Cortex of kidney (tissue), 1 donor: ENCODE measurements at places on chromosomes 3 and 15.

- no peak for DNase-seq
Observed at GRCh38 chr3:55296030-55296429, 191.1 kb downstream of the WNT5A start.

DNA sequence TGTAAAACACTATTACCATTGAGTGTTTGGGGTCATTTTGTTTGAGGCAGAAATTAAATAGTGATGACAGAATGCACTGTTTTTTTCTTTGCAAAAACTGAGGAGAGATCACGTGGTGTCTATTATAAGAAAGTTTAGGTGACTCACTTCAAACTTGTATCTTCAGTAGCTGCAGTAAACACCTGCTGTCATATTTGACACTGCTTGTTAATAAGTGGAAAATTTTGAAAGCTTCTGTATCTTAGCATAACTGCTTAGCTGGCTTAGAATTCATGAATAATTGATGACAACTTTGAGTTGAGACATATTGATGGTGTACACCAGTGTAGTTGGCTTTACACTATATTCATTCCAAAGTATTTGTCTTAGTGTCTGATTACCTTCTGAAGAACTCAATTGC is 29.7 kb upstream of the MDFIC2 start:
- DNase-seq: no peak

DNA sequence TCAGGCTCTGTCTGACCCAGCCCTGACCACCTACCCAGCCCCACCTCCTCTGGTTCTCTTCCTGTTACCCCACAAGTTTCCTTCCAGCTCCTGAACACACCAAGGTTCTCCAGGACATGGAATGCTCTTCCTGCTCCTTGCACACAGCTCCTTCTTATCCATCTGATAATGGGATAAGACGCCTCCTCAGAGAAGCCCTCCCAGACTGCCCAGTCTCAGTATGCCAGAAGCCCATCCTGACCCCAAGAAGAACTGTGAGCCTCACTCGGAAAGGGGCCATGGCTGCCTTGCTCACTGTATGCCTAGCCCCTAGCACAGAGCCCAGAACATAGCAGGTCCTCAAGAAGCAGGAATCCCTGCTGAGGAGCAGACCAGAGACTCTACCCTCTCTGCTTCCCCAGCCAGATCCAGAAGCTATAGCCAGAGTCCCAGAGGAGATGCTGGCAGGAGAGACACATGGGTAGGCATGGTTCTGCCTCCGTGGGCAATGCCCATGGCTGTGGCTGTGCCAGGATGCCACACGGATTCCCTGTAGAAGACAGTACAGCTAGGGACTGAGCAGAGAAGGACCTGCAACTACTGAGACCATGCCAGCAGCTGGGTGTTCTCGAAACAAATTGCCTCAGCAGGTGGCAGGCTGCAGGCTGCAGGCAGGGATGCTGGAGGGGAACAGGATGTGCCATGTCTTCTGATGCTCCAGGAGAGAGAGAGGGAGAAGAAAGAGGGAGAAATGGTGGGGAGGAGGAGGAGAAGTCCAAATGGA is 74.0 kb upstream of the LINGO1 start:
- no peak for DNase-seq

DNA sequence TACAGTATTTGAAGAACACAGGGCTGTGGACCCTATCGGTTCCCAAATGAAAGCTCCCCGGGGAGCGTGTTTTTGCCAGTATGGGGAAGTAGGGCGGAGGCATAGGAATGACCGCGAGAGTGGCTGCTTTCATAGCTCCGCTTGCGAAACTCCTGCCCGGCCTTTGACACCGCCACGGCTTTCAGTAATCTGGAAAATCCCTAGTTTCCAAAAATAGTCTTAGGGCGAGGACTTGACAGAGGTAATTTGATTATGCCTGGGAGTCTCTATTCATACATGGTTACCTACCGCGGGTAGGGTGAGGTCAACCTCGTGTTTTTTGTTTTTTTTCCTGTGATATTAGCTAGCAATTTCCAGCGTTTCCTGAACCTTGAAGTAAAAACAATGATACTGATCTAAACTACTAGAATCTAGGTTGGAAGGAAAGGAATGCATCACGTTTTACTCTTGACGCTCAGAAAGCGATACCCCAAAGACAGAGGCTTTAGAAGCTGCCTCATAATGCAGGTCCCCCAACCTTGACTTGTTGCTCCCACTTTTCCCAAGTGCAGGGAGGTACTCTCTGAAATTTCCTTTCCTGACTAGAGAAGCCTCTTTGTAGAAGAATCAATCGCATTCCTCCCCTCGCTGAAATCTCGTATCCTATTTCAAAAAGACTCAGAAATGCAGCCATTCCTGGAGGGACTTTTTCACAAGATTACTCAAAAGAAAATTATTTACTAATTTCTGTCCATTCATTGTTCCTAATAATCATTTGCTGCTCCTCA is 894 bp upstream of the CCNL1 start:
- no peak for DNase-seq

- DNase-seq: no peak
Observed at GRCh38 chr3:150847433-150847832, 57.8 kb downstream of the MINDY4B start.

- DNase-seq: no peak
Observed at GRCh38 chr15:48222627-48223026, 16.5 kb downstream of the SLC12A1 start.

DNA sequence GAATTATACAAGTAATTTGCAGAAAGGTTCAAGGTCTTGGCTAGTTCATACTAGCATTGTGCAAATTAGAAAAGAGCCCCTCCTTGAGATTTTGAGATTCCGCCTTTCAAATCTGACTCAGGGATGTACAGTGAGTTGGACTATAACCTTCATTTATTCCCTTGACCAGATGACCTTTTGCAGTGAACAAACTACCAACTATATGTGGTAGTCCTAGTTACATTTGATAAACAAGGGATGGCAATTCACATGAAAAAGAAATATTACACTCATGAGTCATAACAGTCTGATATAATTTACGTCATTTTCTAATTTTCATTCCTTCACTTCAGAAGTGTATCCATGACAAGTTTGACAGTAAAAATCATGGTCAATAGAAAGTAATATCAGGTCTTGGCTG is 860.4 kb downstream of the ROBO1 start:
- no peak for DNase-seq

- DNase-seq: no peak
Observed at GRCh38 chr3:106366352-106366751, 497.5 kb upstream of the CBLB start.

DNA sequence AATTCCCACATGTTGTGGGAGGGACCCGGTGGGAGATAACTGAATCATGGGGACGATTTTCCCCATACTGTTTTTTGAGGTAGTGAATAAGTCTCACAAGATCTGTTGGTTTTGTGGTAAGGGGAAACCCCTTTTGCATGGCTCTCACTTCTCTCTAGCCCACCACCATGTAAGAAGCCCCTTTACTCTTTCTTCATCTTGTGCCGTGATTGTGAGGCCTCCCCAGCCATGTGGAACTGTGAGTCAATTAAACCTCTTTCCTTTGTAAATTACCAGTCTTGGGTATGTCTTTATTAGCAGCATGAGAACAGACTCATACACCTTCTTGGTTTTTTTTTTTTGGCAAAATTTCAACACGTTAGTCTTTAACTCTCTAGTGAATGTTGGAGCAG is 18.1 kb downstream of the ARL8B start:
- no peak for DNase-seq

GRCh38 chr3:31571325-31571724 is 38.6 kb downstream of the STT3B start:
- DNase-seq: no peak

GRCh38 chr3:169528289-169528688 is 135.2 kb downstream of the MECOM start:
- no peak for DNase-seq

- DNase-seq: no peak
Observed at GRCh38 chr3:111485086-111485485, 56.9 kb upstream of the CD96 start.

GRCh38 chr3:40329071-40329470 is 19.6 kb downstream of the EIF1B start:
- no peak for DNase-seq

- DNase-seq: no peak
Observed at GRCh38 chr3:149152420-149152819, 23.0 kb downstream of the HPS3 start.

DNA sequence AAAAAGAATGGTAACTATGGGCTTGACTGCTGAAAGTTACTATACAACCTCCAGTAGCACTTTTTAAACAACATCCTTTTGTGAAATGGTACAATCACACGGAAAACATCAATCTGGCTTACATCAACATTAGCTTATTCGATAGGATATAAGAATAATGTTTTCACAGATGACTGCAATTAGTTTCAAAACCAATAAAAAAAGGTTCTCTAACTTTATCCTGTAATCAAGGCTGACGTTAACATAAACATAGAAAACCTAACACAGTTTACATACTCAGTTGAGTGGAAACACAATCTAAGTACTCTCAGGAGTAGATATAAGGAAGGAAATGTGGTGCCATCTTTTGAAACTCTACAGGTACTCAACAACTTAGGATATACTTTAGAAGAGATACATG is 102.2 kb downstream of the DLG1 start:
- no peak for DNase-seq

DNA sequence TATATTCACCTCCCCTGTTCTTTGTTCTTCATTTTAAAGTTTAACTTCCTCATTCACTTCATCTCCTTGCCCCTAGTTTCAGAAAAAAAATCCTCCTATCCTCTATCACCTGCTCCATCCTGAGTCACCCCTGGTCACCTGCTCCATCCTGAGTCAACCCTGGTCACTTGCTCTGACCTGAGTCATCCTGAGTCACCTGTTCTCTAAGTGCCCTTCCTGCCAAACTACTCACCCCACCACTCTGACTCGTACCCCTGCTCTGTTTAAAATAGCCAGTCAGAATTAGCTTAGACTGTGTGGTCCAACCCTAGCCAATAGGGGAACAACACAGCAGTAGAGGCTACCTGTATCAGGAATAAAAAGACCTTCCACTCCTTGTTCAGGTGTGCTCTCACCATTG is 716.9 kb downstream of the ZBBX start:
- DNase-seq: no peak

DNA sequence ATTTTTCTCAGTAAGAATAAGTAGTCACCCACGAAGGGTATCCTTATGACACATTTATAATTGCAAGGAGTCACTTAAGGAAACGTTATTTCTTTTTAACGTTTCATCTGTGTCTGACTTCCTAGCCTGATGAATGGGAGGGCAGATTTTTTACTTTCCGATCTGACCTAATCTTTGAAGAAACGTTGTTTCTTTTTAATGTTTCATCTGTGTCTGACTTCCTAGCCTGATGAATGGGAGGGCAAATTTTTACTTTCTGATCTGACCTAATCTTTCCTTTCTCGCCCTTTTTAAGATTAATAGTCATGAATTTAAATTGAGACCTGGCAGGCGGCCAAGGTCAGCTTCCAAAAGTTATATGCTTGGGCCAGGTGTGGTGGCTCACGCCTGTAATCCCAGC is 3.0 kb upstream of the KLHL6 start:
- DNase-seq: no peak

- no peak for DNase-seq
Observed at GRCh38 chr3:129432671-129433070, 4.2 kb upstream of the EFCAB12 start.

DNA sequence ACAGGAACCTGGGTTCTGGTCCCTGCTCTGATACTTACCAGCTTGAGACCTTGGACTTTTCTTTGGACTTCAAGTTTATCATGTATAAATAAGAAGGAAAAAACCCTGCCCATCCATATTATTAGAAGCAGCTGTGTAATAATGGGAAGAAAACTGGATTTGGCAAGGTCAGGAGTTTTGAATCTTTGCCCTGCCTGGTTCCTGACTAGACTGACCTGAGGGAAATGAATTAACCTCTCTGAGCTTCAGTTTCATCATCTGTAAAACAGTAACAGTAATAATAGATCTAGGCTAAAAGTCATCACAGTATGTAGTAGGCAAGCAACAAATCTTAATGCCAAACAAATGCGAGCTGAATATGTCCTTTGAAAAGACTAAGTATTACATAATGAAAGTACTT is 68.8 kb downstream of the FSIP1 start:
- DNase-seq: no peak

GRCh38 chr3:196186651-196187573 is 24.3 kb downstream of the ZDHHC19 start:
- DNase-seq: no peak

DNA sequence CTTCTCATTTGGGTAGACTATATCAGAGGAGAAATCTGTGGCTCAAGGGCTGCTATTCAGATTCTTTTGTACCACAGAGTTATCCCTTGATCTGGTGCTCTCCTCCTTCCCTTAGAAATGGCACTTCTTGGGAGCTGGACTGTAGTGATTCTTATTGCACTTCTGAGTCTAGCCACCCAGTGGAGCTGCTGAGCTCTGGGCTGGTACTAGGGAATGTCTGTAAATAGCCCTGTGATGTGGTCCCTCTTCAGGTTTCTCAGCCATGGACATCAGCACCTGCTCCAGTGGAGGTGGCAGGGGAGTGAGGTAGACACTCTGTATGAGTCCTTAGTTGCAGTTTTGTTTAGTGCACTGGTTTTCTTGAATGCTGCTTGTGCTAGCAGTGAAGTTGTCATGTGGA is 1292.6 kb downstream of the SI start:
- DNase-seq: no peak
